HCT116 (cell line): ENCODE measurements at places on chromosomes 16 and 17.

- DNase-seq, result peak; percentile 55
- no peaks in the 10 kb centered on the region for H3K4me1 ChIP-seq
- no peaks in the 10 kb centered on the region for H3K27me3 ChIP-seq
- H3K27ac ChIP-seq, result no peak overlapping the region
- H3K4me3 ChIP-seq, result no peak overlapping the region
Observed at GRCh38 chr16:56789360-56789759, 59.4 kb downstream of the NUP93 start.

GRCh38 chr17:55634702-55635101 is 88.0 kb downstream of the TMEM100 start:
- no peak for DNase-seq
- H3K4me1 ChIP-seq, result no peaks in the 10 kb centered on the region
- H3K36me3 ChIP-seq, result no peaks in the 10 kb centered on the region
- H3K4me3 ChIP-seq, result no peak overlapping the region

DNA sequence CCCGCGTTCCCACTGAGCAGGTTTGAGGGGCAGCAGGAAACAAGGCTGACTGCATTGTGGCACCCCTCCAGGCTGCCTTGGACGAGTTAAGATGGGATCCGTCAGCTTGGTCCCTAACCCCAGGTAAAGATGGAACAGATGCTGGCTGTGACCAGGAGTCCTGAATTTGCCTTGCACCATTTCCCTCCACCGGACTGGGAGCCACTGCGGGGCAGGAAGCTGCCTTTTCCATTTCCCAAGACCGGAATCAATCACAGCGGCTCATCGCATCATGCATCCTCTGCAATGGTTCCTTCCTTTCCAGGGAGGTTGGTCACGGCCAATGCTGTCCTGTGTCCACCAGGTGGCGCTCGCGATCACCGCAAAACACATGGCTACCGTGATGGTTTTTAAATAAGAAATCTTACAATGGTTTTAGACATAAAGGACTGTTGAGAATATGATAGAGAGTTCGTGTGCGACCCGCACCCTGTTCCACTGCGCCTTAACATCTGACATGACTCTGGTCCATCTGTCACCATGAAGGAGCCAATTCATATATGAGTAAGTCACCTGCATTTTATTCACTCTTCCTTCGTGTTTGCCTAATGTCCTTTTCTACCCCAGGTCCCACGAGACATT is 6.8 kb upstream of the MEAK7 start:
- peak overlapping the region; percentile 12; the same call in 1 of the 2 replicates for H3K4me3 ChIP-seq
- no peaks in the 10 kb centered on the region for H3K36me3 ChIP-seq
- H3K27me3 ChIP-seq, result no peaks in the 10 kb centered on the region
- peaks cover 24% of the 10 kb centered on the region for H3K4me1 ChIP-seq

GRCh38 chr17:75889454-75889853 is 7.3 kb downstream of the TRIM65 start:
- H3K4me3 ChIP-seq, result no peak overlapping the region
- H3K36me3 ChIP-seq, result no peaks in the 10 kb centered on the region
- H3K4me1 ChIP-seq, result peaks cover 20% of the 10 kb centered on the region
- H3K27ac ChIP-seq, result no peak overlapping the region
- no peak for DNase-seq
- no peaks in the 10 kb centered on the region for H3K27me3 ChIP-seq

- peaks cover 38% of the 10 kb centered on the region for H3K36me3 ChIP-seq
- H3K27ac ChIP-seq, result peak overlapping the region; percentile 87
- peak overlapping the region; percentile 96 for H3K4me3 ChIP-seq
- H3K4me1 ChIP-seq, result peaks cover 39% of the 10 kb centered on the region
Observed at GRCh38 chr17:76556765-76557367, 17.0 kb downstream of the PRCD start.

- no peaks in the 10 kb centered on the region for H3K27me3 ChIP-seq
- H3K27ac ChIP-seq, result no peak overlapping the region
- no peaks in the 10 kb centered on the region for H3K4me1 ChIP-seq
- H3K4me3 ChIP-seq, result no peak overlapping the region
Observed at GRCh38 chr17:62678214-62678919, 50.9 kb downstream of the MRC2 start.

DNA sequence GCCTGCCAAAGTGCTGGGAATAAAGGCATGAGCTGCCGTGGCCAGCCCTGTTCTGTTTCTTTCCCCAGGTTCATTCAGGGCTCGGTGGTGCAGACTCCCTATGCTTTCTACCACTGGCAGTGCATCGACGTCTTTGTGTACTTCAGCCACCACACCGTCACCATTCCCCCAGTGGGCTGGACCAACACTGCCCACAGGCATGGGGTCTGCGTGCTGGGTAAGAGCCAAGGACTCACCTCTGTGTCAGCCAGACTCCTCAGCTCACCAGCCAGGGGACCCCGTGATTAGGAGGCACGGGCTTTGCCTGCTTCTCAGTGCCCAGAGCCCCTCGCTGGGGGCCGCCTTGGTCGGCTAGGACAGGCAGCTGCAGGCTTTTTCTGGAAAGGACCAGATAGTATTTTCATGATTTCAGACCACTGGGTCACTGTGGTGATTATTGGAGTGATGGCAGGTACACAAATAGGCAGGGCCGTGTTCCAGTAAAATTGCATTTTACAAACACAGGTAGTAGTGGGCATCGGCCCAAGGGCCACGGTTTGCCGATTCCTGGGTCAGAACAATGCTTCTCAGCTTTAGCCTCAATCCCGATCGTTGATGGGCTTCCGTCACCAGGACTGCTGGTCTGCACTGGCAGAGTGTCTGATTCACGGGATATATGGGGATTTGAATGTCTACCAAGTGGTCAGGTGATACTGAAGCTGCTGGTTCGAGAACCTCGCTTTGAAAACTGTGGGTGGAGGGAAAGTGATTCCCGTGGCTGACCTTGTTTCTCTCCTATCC is 5.0 kb downstream of the ENGASE start:
- H3K27me3 ChIP-seq, result no peaks in the 10 kb centered on the region
- peaks cover 10% of the 10 kb centered on the region for H3K4me1 ChIP-seq
- DNase-seq, result no peak
- H3K36me3 ChIP-seq, result peaks cover 25% of the 10 kb centered on the region
- no peak overlapping the region for H3K27ac ChIP-seq
- H3K4me3 ChIP-seq, result no peak overlapping the region

- 0 out of 2 replicates have a peak, but pooled peaks cover 3% of the 10 kb centered on the region for H3K36me3 ChIP-seq
- no peak overlapping the region for H3K27ac ChIP-seq
- no peak overlapping the region for H3K4me3 ChIP-seq
- no peak for DNase-seq
Observed at GRCh38 chr16:88699180-88699579, 7.0 kb downstream of the RNF166 start.

DNA sequence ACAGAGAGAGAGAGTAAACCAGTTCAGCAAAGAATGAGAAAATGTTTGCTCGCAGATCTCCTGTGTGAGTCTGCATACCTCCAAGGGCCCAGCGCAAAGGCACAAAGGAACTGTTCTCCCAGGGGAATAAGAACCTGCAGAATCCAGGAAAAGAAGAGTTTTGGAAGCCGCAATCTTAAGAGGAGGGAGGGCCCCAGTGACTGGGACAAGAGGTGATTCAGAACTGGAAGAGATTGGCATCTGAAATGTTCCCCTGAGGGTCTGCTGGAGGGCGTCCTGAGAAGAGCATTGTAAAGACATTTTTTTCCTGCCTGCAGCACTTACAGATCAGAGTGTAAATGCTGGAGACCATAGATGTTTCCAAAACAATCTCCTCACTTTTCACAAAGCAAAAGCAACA is 6.1 kb downstream of the ATMIN start:
- H3K27ac ChIP-seq, result no peak overlapping the region
- H3K36me3 ChIP-seq, result peaks cover 40% of the 10 kb centered on the region; the same call in 1 of the 2 replicates
- no peak for DNase-seq
- no peaks in the 10 kb centered on the region for H3K27me3 ChIP-seq
- H3K4me3 ChIP-seq, result no peak overlapping the region
- peaks cover 7% of the 10 kb centered on the region for H3K4me1 ChIP-seq

- peak overlapping the region; percentile 34 for H3K4me3 ChIP-seq
- H3K27me3 ChIP-seq, result no peaks in the 10 kb centered on the region
- peak overlapping the region; percentile 42 for H3K27ac ChIP-seq
- no peaks in the 10 kb centered on the region for H3K36me3 ChIP-seq
Observed at GRCh38 chr16:4176906-4177417, 60.7 kb upstream of the ADCY9 start.

DNA sequence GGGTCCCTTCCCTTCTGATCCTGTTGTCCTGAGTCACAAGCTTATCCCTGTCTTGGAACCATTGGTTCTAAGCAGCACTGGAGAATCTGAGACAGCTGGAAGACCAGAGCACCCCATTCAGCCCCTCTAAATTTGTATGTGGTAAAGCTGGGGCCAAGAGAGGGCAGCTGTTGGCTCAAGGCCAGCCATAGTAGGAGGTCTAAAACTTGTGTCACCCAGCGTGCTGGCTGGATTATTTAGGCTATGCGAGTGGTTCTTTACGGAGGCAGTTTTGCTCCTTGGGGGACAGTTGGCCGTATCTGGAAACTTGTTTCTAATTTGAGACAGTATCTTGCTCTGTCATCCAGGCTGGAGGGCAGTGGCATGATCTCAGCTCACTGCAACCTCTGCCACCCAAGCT is 69.6 kb upstream of the GSE1 start:
- no peaks in the 10 kb centered on the region for H3K4me1 ChIP-seq
- no peak for DNase-seq
- no peak overlapping the region for H3K27ac ChIP-seq
- no peak overlapping the region for H3K4me3 ChIP-seq
- no peaks in the 10 kb centered on the region for H3K27me3 ChIP-seq
- no peaks in the 10 kb centered on the region for H3K36me3 ChIP-seq

DNA sequence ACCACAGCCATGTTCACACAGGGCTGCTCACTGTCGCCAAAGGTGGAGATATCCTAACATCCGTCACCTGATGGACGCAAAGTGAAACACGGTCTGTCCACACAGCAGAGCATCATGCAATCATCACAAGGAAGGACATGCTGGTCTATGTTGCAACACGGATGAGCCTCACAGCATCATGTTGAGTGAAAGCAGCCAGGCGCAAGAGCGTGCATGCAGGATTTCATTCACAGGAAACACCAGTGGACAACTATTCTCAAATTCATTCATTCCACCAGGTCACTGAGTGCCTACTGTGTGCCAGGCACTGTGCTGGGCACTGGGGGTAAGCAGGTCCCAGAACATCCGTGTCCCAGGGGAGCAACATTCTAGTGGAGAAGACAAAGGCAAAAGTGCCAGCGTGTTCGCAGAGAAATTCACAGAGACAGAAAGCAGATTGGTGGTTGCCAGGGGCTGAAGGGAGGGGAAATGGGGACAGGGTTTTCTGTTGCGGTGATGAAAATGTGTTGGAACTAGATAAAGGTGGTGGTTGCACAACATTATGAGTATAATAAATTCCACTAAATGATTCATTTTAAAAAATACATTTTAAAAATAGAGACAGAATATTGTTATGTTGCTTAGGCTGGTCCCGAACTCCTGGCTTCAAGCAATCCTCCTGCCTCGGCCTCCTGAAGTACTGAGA is 22.7 kb upstream of the KCNJ12 start:
- no peak overlapping the region for H3K27ac ChIP-seq
- H3K36me3 ChIP-seq, result no peaks in the 10 kb centered on the region
- H3K4me3 ChIP-seq, result no peak overlapping the region
- no peaks in the 10 kb centered on the region for H3K27me3 ChIP-seq

DNA sequence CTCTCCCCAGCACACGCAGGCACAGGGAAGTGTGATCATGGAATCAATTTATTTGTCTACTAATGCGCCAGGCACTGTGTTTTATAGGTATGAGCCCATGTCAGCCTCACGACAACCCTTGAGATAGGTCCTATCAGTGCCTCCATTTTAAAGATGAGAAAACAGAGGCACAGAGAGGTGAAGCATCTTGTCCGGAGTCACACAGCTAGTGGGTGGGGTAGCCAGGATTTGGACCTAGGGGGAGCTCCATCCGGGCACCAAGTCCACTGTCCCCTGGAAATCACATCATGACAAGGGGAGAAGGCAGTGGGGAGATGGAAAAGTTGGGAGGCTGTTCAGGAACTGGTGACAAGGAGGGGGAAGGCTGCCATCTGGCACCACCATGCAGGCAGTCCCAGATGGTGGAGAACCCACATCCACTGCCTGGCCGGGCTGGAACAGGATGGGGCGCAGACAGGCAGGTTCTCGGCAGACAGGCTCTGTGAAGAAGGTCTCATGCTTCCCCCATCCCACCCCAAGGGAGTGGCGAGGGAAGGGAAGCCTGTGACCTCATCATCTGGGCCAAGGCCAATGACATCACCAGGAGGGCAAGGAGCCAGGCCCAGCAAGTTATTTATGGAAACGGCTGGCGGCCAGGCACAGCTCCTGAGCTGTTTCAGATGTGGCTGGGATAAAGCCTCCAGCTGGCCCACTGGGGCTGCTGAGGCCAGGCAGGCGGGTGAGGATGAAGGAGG is 126.0 kb upstream of the SDK2 start:
- peaks cover 7% of the 10 kb centered on the region for H3K4me1 ChIP-seq
- peak; percentile 21 for DNase-seq
- no peaks in the 10 kb centered on the region for H3K36me3 ChIP-seq
- no peak overlapping the region for H3K4me3 ChIP-seq

DNA sequence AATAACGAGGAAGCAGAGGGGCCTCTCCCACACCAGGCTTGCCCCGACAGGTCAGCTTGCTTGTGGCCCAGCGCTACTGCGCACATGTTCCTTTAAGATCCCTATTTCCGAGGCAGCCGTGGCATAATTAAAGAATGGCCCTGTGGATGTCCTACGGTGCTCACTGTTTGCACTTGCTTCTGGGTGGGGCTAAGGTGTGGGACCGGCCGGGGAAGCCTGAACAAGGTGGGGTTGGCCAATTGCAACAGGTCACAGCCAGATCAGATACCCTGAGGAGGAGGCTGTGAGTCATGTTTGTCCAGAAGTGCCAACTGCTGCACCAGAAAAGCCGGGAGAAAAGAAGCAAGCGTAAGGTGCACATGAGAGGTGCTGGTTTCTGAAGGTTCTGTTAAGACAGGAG is 158.5 kb upstream of the CACNG5 start:
- DNase-seq, result peak; percentile 71
- H3K27me3 ChIP-seq, result no peaks in the 10 kb centered on the region
- H3K36me3 ChIP-seq, result no peaks in the 10 kb centered on the region
- H3K27ac ChIP-seq, result no peak overlapping the region

DNA sequence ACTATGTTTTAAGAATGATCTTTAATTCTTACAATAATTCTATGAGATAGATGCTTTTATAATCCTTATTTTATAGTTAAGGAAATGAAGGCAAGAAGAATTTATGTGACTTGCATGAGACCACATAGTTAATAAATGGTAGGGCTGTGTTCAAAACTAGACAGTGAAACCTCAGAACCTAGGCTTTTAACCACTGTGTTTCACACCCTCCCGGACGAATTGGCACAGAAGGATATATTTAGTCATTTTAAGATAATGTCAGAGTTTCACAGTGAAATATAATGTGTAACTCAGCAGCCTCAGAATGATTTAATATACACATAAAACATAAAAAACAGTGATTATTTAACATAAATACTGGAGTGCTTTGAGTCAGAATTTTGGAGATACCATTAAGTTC is 57.0 kb downstream of the NSRP1 start:
- H3K4me3 ChIP-seq, result no peak overlapping the region
- no peaks in the 10 kb centered on the region for H3K27me3 ChIP-seq
- no peak overlapping the region for H3K27ac ChIP-seq
- DNase-seq, result no peak
- H3K4me1 ChIP-seq, result no peaks in the 10 kb centered on the region

DNA sequence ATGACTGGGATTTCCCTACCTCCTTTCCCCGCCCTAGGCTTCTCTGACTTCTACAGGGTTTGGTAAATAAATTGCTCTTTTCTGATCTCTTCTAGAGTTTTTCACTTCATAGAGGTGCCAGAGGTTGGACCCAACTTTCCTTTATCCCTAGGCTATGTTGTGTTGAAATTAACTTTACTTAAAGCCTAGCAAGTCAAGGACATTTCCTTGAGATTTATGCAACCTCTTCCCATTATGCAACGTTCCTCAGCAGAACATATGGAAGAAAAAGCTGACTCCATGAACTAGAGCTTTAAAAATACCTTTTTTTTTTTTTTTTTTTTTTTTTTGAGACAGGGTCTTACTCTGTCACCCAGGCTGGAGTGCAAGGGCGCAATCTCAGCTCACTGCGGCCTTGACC is 15.5 kb downstream of the MPO start:
- no peaks in the 10 kb centered on the region for H3K4me1 ChIP-seq
- H3K36me3 ChIP-seq, result no peaks in the 10 kb centered on the region
- H3K27ac ChIP-seq, result no peak overlapping the region
- H3K4me3 ChIP-seq, result no peak overlapping the region
- no peak for DNase-seq
